Stimulated activated CD4-positive, alpha-beta T cell treated with anti-CD3 and anti-CD28 coated beads, Interleukin-15, amount 100 ng/mL, for 1 hour (primary cell): ENCODE measurements at places on chromosomes 6 and 20.

GRCh38 chr20:47049771-47050170 lies 155.1 kb downstream of the EYA2 start:
- DNase-seq = no peak

GRCh38 chr20:32168184-32168910 lies 39.2 kb downstream of the PLAGL2 start:
- DNase-seq = no peak

DNA sequence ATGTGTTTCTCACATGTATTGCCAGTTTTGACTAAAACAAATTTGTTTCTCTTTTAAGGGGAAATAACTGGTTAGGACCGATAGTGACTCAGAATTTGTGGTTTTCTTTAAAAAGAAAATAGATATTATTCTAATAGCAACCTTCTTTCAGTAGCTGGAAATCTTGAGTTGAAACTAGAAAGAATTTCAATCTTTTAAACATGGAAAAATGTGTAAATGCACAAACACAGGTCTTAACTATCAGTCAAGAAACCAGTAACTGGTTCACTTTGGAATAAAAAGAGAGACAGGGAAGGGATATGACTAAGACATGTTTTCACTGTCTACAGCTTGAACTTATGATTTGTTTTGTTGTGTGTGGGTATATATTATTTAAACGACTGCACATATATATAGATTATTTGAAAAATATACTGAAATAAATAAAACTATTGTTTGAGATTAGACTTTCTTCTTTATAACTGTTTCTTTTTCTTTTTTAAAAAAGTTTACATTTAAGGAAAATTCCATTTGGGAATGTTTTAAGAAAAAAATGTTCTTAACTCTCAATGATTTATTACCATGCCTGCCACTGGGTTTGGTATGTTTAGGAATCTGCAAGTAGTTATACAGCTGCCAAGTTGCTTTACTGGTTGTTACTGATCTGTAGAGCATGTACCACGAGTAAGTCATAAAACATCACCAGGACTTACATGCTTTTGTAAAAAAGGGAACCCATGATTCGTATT lies 753.3 kb upstream of the MARCKS start:
- no peak for DNase-seq

- DNase-seq = no peak
Measured at GRCh38 chr6:70312165-70312745, 9.4 kb upstream of the COL9A1 start.

DNA sequence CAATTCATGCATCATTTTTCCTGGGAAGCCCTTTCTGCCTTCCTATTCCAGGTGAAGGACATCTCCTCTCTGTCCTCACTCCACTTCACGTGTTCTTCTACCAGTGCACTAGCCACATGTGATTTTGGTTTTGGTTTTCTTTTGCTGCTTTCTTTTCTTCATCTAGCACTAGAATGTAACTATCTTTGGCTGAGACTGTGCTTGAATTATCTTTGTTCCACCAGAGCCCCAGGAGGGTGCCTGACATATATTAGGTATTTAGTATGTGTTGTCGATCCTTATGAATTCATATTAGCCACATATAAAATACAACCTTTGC lies 79.9 kb downstream of the VGLL2 start:
- DNase-seq = no peak

GRCh38 chr6:41939848-41940758 lies 1.5 kb downstream of the CCND3 start:
- DNase-seq = no peak

GRCh38 chr20:34977365-34978091 lies 21.9 kb downstream of the MYH7B start:
- DNase-seq = no peak

DNA sequence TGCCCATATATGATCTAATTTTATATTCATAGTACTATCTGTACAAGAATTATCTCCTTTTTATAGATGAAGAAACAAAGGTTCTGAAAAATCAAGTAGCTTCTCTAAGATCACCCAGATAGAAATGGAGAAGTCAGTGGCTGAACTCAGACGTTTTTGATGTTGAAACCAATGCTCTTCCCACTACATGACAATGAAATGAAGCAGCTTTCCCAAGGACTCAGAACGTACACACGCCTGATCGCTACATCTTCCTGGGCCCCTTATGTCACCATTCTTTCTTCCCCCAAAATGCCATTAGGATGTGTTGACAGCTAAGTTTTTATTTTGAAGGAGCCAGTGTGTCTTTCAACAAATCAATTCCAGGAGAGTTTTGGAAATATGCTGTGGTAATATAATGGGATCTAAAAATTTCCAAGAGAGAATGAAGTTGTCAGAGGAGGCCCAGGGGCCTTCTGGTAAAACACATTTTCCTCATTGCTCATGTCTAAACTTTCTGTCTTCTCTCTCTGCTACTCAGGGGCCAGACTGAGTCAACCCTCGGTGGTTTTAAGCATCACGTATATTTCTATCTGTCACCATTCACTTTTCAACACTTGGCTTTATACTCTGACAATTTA lies 98.1 kb upstream of the COL21A1 start:
- DNase-seq = no peak

GRCh38 chr20:47867831-47868230 lies 82.5 kb upstream of the SULF2 start:
- no peak for DNase-seq

DNA sequence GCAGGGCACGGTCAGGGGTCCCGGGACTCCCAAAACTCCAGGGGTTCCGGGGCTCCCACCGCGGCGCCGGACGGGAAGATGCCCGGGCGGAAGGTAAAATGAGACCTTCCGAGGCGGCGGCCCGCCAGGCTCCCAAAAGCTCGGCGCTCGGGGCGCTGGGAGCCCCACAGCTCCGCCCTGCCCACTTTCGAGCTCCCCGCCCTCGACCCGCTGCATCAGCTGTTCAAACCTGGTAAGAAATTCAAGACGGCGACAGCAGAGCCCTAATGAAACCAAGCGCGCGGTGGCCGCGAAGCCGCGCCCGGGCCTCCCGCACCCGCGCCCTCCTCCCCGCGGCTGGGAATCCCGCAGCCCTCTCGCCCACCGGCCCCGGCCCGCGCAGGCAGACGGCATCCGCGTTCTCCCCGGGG lies 369 bp downstream of the SLC4A11 start:
- no peak for DNase-seq

GRCh38 chr6:73487473-73487872 lies 25.9 kb downstream of the MTO1 start:
- DNase-seq = no peak

DNA sequence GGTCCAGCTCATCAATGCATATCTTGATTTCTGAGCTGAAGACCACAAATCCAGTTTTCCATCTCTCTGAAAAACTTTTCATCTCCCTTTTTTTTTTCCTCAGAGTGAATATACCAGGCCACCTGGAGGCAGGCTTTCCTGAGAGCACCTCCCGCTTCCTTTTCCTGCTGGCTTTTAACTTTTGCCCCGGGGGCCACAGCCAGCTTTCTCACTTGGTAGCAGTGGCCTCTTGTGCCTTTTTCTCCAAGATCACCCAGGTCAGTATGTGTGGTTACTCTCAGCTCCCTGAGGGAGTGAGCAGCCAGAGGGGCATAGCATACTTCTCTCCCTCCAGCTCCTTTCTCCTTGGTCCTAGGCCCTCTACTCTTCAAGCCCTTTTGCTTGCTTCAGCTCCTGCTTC lies at the start of gene BTN1A1:
Gene BTN1A1, plus strand, starts transcription at position 202 of the 400 bp plus-strand sequence. CDS start 984 bp downstream, outside the sequence.
- no peak for DNase-seq

DNA sequence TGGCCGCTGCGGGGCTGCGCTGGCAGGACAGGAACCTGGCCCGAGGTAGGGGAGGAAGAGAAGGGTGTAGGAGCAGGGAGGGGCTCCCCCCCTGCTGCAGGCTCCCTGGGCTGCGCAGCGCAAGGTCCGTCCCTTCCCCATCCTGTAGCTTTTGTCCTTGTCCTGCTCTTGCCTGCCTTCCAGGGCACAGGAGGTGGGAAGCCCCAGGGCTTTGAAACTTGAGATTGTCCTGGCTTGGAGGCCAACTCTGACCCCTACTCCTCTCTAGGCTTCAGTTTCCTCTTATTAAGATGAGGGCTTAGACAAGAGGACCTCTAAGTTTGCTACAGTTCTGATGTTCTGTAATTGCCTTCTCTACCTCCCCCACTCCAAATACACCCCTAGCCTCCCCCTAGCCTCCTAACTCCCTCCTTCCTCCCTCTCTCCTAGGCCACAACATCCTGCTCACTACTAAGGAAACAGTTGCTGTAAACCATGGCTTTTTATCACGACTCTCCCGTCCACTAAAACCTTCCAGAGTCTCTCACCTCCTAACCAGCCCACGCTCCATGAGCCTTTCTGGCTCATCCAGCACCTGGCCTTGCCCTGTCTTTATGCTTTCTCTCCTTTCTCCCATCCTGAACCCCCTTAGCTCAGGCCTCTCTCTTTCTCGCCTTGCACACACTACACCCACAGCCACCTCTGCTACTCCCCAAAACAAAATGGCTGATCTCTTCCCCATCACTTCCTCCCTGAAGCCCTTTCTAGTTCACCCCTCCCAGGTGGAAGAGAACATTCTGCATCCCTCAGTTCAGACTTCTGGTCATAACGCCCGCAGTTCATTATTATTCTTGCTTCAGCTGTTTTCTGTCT lies 10.2 kb downstream of the UNC5CL start:
- DNase-seq = no peak

DNA sequence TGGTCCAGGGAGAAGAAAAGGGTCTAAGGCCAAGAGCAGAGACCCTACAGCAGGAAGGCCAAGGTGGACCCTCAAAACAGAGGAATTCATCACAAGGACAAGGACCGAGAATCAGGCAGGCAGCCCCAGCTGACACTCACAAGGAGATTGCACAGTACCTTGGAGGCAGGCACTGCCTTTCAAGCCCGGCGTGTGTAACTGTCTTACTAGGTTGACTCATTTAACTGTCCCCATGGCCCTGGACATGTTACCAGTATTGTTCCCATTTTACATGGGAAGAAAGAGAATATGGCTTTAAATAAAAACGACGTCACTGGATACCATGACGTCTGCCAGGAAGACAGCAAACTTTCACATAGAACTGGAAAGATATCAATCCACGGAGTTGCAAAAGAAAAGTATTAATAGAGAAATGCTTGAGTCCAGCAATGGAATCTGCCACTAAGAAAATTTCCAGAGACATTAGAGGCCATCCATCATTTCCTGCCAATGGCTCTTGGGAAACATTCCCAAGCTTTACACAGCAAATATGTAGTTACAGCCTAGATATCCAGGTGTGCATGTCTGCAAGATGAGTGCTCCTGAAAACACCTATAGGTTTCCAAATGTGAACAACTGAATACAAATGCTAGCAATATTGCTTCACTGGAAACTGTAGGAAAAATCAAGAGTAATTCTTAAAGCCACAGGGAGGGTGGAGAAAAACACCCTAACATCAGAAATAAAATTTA lies 111.5 kb upstream of the RPS6KA2 start:
- DNase-seq = no peak

- no peak for DNase-seq
Measured at GRCh38 chr20:10178727-10179313, 39.8 kb upstream of the SNAP25 start.

GRCh38 chr6:11462742-11463397 lies 74.7 kb upstream of the TMEM170B start:
- DNase-seq = no peak

DNA sequence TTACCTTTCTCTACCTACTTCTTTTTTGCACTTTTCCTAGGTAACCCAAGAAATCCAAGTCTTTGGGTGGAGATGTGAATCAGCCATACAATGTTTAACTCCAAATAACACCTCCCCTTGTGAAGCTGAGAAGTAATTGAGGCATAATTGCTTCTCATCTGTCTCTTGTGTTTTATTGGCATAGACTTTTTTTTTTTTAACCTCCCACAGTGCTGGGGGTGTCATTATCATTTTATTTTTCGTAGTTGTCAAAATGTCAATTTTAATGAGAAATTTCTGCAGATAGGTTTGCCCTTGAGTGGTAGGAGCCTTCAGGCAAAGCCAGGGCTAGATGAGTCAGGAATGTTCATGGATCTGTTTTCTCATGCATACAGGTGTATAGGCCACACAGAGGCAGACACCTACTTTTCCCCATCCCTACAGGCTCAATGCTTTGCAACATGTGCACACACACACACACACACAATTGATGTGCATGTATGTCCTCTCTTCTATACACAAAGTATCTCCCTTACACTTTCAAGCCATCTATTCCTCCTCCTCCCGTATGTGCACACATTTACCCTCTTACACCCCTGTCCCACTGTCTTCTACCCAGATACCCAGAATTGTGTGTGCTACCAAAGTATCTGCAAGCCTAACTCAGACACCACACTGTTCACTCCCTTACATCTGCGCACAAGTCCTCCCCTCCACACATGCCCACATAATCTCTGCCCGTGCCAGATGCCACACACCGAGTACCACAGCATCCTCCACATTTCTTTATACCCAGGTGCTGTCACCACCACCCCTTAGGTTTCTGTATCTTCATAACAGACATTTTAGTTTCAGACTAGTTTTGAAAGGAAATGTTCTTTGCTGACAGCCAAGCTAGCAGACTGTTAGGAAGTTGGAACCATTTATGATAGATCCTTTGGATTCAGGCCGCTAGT lies 22.0 kb downstream of the RALY start:
- DNase-seq = no peak

GRCh38 chr6:158422629-158423238 lies 110.5 kb downstream of the TULP4 start:
- no peak for DNase-seq

DNA sequence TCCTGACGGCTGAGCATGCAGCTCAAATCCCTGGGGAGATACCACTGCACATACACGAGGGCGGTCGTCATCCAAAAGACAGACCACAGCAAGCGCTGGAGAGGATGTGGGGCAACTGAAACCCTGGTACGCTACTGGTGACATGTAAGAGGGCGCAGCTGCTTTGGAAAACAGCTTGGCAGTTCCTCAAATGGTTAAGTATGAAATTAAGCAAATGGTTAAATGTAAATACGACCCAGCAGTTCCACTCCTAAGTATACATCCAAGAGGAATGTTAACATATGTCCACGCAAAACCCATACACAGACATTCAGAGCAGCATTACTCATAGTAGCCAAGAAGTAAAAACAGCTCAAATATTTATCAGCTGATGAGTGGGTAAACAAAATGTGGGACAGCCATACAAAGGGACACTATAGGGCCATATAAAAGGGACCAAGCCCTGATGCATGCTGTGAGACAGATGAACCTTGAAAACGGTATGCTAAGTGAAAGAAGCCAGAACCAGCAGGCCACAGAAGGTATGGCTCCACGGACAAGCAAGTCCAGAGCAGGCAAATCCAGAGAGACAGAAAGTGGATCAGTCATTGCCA lies 38.5 kb downstream of the RIPOR3 start:
- DNase-seq = no peak

DNA sequence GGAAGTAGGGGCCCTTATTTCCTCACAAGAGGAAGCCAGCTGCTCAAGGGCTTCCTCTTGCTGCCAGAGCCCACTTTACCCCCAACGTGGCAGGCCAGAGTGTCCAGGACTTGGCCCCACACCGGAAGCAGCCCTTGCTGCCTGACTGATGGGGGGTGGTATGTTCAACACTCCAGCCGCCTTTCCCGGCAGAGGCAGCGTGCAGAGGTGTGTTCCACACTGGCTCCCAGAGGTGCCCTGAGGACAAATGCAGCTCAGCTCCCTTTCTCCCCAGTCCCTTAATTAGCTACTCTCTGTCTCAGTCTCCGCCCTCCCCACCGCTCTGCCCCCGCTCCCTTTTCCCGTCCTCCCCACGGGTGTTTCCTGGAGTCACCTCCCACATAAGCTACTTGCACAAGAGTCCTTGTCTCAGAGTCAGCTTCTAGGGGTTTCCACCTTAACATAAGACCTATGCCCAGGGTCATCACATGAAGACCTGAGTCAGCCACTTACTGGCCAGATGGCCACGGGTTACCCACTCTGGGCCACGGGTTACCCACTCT lies 61.7 kb upstream of the SHLD1 start:
- no peak for DNase-seq
